ENCODE measurements at places on chromosomes 7 and 10.

GRCh38 chr10:131848741-131849590 lies 51.8 kb upstream of the PPP2R2D start:
- DNase-seq, result no peak

DNA sequence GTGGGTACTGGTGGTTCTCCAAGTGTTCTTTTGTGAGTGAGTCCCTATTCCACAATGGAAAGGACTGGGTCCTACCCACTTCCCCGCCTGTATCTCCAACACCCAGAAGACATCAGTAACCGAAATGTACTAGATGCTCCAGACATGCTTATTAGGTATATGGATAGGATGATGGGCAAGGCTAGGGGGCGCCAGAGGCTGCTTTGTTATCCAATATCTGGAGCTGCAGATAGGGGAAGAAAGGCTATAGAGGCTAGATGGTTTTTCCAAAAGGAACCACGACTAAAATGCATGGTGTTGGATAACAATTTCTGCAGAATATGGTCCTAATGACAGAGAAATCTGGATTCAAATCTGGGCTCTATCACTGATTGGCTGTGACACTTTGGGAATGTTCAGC lies 56.2 kb upstream of the TM9SF3 start:
- DNase-seq, result peak; percentile 30

DNA sequence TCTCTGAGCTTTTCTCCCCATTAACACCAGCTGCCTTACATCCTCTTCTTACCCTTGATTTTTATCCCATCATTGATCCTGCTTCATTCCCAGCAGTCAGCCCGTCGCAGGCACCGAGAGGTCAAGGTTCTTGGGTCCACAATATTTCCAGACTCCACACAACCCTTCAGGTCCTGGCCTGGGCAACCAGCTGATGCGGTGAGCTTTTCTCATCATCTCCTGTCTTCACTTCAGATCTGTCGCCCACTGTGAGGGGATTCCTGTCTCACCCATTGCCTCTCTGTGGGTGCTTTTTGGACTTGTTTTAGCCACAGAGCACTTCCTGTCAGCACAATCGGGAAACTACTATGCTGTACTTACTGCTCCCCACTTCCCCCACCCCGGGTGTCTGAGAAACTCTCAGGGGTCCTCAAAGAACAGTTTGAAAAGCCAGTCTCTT lies 8.4 kb upstream of the PVRIG start:
- no peak for DNase-seq

- no peak for DNase-seq
Observed at GRCh38 chr7:100891568-100892247, 2.2 kb upstream of the UFSP1 start.

- no peak for DNase-seq
Observed at GRCh38 chr10:111515264-111515663, 438.4 kb downstream of the ADRA2A start.

DNA sequence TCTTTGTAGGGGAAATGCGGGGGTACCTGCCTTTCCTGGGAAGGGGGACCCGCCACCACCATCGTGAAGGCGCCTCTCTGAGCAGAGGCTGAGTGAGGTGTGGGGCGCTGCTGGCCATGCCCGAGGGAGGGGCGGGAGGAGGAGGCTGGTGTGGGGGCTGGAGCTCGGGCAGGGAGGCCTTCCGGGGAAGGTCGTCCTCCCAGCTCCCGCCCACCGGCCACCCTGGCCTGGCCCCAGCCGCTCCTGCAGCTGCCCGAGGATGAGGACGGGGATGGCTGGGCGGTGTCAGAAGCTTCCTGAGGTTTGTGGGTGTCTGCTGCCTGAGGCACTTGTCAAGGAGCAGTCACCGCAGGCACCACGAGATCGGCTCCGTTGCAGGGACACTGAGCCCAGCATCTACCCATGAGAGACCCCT lies 11.4 kb downstream of the PWWP2B start:
- no peak for DNase-seq

DNA sequence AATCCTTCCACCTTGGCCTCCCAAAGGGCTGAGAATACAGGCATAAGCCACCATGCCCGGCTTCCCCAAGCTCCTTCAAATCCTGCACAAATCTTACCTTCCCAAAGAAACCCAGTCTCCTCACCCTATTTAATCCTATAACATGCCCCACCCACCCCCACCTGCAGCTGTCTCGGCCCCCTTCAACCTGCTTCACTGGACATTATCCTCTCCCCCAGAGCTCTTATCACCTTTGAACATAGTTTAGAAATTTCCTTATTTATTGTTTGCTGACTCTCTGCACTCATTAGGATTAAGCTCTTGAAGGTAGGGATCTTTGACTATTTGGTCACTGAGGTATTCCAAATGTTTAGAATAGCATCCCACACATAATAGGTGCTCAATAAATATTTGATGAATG lies 3.5 kb downstream of the ZNF467 start:
- DNase-seq, result no peak

- no peak for DNase-seq
Observed at GRCh38 chr7:129559564-129559963, 52.0 kb upstream of the NRF1 start.

DNA sequence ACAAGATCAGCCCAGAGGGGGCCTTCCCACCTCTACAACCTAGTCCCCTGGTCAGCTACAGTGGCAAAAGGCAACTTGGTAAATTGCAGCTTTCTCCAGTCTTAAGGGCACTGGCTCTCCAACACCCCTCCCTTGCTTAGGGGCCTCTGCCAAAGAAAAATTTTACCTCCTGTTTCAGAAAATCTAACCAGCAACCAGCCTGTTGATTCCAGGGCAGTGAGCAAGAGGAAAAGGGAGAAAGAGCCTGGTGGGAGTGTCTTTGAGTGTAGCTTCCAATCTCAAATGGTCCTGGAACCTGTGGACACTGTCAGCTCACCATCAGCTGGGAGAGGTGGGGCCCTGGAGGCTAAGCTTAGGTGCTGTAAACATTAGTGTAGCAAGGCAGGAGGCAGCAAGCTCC lies 22.9 kb downstream of the ACTR1A start:
- no peak for DNase-seq

DNA sequence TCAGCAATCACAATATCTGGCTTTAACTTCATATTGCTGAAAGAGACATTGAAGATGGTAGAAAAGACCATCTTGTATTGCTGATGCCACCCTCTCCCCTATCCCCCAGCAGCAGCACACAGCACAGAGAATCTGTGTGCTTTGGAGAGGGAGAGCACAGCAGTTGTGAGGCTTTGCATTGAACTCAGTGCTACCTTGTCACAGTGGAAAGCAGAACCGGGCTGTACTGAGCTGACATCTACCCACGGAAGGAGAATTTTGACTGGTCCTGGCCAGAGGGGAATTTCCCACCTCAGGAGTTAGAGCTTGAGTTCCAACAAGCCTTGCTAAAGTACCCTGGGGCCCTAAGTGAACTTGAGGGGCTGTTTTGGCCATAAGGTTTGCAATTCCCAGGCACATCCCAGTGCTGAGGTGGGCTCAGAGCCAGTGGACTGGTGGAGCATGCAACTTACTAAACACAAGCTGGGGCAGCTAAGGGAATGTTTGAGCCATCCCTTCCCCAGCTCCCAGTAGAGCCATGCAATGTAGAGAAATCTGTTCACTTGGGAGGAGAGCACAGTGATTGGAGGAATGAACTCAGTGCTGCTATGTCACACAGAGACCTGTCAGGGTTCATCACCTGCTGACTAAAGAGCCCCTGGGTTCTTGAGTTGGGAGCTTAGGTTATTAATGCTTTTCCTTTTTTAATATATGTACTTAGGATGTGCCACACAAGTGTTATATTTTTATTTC lies 62.1 kb downstream of the OR13A1 start:
- DNase-seq, result no peak

GRCh38 chr7:120951309-120951699 lies 727 bp downstream of the ING3 start:
- DNase-seq, result no peak
